ENCODE measurements at places on chromosomes 3 and 15. TPM values are rescaled to one million over a fixed set of nuclear protein-coding genes. Genes with fewer than 3 reads are reported as not detected.

DNA sequence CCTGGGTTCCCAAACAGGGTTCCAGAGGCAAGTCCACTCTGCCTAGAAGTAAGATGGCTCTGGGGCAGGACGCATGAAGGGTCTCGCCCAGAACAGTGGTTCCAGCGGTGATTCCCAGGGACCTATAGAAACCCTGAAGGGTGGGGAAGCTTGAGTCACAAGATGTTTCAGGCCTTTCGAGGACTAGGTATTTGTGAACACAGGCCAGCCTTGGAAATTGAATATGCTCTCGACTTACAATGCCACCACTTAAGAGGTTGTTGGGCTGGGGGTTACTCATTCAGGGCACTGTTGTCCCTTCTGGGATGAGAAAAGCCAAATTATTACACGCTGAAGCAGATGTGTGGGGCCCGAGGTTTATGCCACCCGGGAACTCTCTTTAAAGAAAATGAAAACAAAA is 152.0 kb downstream of the TJP1 start:
- no peaks in the 10 kb centered on the region for H3K36me3 ChIP-seq
- peaks cover 15% of the 10 kb centered on the region for H3K4me1 ChIP-seq
- DNase-seq = no peak
- peaks cover 6% of the 10 kb centered on the region for H3K27me3 ChIP-seq
- H3K4me3 ChIP-seq = peak overlapping the region; percentile 44

DNA sequence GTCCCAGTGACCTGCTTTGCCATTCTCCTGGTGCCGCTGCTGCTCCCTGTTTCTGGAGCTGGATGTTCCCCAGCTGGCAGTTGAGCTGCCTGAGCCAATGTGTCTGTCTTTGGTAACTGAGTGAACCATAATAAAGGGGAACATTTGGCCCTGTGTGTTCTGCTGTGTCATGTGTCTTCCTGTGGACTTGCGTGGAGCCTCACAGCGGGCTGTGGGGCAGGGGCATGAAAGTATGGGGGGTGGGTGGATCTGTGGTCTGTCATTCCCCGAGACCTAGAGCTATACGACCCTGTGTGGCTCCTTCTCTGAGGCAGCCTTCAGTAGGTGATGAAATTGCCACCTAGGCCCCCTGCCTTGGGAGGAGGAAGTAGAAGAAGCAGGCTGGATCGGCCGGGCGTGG is 2.0 kb upstream of the PPCDC start:
- H3K4me3 ChIP-seq = peak overlapping the region; percentile 22
- DNase-seq = no peak
- H3K4me1 ChIP-seq = peaks cover 16% of the 10 kb centered on the region
- H3K27ac ChIP-seq = no peak overlapping the region

DNA sequence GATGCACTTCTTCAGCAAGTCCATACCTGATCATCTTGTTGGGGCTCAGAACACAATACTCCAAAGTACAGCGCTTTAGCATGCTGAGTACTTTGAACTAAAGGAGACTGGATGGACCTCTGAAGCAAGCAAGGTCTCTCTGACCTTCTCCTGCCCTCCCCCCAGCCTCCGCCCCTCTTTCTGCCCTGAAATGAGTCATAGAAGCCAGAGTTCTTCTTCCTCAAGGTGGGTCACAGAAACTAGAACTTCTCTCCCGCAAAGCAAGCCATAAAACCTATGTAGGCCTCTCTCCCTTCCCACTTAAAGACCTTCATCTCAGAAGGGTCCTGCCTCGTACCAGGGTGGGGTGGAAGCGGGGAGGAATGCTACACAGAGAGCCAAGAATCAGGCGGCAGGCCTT is 230.5 kb upstream of the PROK2 start:
- no peak for DNase-seq
- H3K27me3 ChIP-seq = no peaks in the 10 kb centered on the region
- no peaks in the 10 kb centered on the region for H3K36me3 ChIP-seq
- H3K4me3 ChIP-seq = no peak overlapping the region
- H3K27ac ChIP-seq = no peak overlapping the region
- peaks cover 18% of the 10 kb centered on the region for H3K4me1 ChIP-seq

BCL2A1 gene
- total RNA-seq = not detected

DNA sequence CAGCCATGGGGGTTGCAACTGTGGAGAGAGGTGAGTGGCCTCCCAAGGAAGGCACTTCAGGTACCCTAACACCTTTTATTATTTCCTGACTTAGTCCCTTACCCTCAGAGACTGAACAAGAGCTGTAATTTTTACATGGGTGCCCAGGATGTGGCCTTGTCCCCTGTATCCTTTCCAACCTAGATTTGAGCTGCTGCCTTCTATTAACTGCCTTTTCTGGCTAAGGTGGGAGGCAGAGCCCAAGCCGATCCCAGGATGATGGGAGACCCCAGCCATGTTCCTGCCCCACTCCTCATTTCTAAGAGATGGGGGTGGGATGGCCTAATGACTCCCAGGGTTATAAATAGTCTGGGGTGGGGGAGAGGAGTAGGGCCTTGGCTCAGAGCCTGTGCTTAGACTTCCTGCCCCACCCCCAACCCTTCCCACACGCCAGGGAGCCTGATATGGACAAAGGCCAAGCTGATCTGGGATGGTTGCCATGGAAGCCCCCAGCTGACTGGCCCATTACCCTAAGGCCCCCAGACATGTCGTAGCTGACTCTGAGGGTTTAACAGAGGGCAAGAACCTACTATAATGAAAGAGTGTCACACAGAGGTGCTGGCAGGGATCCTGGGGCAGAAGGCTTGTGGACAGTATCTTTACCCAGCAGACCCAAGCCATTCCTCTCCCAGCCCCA is 1.9 kb downstream of the KLHDC8B start:
- peak; percentile 61 for DNase-seq
- peaks cover 50% of the 10 kb centered on the region for H3K4me1 ChIP-seq
- peak overlapping the region; percentile 94 for H3K27ac ChIP-seq
- peak overlapping the region; percentile 86 for H3K4me3 ChIP-seq

GRCh38 chr3:104952146-104952972 is 414.4 kb upstream of the ALCAM start:
- no peak overlapping the region for H3K27ac ChIP-seq
- H3K36me3 ChIP-seq = peaks cover 9% of the 10 kb centered on the region
- no peaks in the 10 kb centered on the region for H3K4me1 ChIP-seq
- no peaks in the 10 kb centered on the region for H3K27me3 ChIP-seq

GRCh38 chr15:33360886-33361285 is 50.1 kb downstream of the RYR3 start:
- H3K27me3 ChIP-seq = no peaks in the 10 kb centered on the region
- peaks cover 22% of the 10 kb centered on the region for H3K4me1 ChIP-seq
- DNase-seq = no peak
- no peak overlapping the region for H3K4me3 ChIP-seq
- no peaks in the 10 kb centered on the region for H3K36me3 ChIP-seq

DNA sequence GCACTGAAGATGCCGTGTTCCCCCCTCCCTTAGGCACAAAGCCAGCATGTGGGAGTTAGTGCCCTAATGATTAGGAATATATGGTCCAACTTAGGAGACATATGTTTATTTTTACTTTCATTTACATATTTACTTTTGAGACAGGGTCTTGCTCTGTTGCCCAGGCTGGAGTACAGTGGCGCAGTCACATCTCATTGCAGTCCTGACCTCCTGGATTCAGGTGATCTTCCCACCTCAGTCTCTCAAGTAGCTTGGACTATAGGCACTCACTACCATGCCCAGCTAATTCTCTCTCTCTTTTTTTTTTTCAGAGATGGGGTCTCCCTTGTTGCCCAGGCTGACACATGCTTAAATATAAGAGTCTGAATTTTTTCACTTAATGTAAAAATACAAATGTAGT is 51.6 kb upstream of the TBC1D23 start:
- peaks cover 48% of the 10 kb centered on the region for H3K4me1 ChIP-seq
- H3K27ac ChIP-seq = peak overlapping the region; percentile 30
- DNase-seq = no peak
- H3K4me3 ChIP-seq = no peak overlapping the region
- H3K27me3 ChIP-seq = no peaks in the 10 kb centered on the region
- H3K36me3 ChIP-seq = peaks cover 5% of the 10 kb centered on the region

TRIM59 gene
- total RNA-seq = 39.0 TPM

DNA sequence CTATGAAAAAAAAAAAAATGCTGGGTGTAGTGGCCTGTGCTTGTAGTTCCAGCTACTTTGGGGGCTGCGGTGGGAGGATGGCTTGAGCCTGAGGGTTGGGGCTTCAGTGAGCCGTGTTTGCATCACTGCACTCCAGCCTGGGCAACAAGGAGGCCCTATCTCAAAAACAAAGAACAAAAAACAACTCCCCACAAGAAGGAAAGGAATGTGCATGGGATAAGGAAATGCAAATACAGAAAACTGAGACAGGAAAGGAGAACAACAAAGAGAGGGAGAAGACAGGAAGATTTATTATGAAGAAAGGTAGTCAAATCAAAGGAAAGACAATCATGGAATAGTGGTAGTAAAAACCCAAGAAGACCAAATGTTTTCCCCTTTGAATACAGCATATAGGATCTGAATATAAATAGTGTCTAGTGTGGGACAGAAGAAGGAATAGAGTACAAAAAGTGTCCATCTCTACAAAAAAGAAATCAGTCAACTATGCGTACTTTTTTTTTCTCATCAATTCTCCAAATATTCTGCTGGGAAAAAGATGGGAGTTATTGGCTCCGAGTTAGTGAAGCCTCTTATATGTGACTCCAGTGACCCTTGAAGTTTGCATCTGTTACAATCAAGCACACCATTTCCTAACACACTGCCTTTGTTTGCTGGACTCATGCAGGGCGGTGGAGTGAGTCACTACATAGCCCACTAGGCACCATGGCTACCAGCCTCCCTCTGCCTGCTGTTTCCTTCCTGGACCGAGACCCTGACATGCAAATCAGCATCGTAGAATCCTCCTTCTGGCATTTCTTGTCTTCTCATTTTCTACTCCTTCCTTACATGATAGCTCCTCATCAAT is 101.2 kb upstream of the PTX3 start:
- H3K4me1 ChIP-seq = peaks cover 48% of the 10 kb centered on the region
- peaks cover 2% of the 10 kb centered on the region for H3K36me3 ChIP-seq
- H3K27me3 ChIP-seq = no peaks in the 10 kb centered on the region

CILP gene
- 0.14 TPM for total RNA-seq

DNA sequence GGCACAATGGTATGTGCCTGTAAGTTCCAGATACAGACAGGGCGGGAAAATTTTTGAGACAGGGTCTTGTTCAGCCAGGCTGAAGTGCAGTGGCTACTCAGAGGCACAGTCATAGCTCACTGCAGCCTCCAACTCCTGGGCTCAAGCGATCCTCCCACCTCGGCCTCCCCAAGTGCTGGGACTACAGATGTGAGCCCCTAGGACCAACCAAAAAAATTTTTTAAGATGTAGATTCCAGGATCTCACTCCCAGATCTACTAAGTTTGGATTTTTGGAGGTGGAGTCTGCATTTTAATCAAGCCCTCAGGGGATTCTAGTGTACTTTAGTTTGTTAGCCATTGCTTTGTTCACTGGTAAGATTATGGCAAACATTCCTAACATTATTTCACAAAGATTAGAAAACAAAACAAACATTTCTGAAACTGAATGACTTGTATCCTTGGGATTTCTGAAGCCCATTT is 2.7 kb downstream of the LIPH start:
- H3K4me3 ChIP-seq = no peak overlapping the region
- H3K27me3 ChIP-seq = no peaks in the 10 kb centered on the region
- DNase-seq = no peak
- no peaks in the 10 kb centered on the region for H3K36me3 ChIP-seq
- no peak overlapping the region for H3K27ac ChIP-seq
- H3K4me1 ChIP-seq = peaks cover 5% of the 10 kb centered on the region

DNA sequence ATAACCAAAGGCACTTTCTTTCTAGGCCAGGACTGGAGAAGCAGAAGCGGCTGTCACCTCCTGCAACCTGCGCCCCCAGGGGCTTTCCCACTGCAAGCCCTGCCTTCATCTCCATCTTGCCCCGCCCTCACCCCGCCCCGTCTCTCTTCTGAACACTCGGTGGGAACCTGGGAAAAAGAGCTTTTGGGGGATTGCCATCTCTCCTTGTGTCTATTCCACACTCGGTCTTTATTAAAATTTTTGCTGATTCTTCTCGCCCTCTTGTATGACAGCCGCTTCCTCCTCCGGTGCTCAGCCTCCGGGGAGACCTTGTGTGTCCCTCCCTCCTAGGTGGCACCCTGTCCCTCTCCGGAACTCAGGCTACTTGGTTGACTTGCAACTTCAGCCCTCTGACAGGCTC is 41.9 kb upstream of the SPESP1 start:
- no peaks in the 10 kb centered on the region for H3K36me3 ChIP-seq
- DNase-seq = no peak
- H3K4me1 ChIP-seq = no peaks in the 10 kb centered on the region
- no peak overlapping the region for H3K27ac ChIP-seq

DNA sequence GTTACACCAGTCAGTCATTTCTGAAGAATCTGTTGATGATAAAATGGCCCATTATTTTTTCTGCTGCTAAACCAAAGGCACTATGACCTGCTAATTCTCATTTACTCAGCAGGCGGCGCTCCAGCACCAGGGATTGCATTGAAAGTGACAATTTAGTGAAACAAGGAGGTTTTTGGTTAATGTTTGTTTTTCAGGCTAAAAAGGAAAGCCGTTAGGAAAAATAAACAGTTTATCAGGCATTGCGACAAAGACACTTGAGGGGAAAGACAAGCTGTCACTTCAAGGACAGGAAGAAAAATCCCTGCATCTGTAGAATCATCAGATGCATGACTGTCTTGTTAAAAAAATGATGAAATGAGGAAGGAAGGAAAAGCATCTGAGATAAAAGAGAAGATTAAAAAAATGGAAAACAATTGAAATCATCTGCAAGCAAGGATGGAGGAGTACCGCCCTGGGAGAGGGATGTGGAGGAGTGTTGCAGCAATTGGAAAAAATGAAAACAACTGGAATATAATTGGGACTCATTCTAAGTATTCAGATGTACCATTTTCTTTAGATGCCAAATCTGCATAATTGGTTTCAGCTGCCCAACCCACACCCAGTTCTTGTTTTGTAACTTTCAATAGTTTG is 54.0 kb downstream of the NR1D2 start:
- H3K27ac ChIP-seq = no peak overlapping the region
- peak; percentile 82 for DNase-seq
- H3K36me3 ChIP-seq = no peaks in the 10 kb centered on the region
- H3K27me3 ChIP-seq = no peaks in the 10 kb centered on the region
- peaks cover 9% of the 10 kb centered on the region for H3K4me1 ChIP-seq

DNA sequence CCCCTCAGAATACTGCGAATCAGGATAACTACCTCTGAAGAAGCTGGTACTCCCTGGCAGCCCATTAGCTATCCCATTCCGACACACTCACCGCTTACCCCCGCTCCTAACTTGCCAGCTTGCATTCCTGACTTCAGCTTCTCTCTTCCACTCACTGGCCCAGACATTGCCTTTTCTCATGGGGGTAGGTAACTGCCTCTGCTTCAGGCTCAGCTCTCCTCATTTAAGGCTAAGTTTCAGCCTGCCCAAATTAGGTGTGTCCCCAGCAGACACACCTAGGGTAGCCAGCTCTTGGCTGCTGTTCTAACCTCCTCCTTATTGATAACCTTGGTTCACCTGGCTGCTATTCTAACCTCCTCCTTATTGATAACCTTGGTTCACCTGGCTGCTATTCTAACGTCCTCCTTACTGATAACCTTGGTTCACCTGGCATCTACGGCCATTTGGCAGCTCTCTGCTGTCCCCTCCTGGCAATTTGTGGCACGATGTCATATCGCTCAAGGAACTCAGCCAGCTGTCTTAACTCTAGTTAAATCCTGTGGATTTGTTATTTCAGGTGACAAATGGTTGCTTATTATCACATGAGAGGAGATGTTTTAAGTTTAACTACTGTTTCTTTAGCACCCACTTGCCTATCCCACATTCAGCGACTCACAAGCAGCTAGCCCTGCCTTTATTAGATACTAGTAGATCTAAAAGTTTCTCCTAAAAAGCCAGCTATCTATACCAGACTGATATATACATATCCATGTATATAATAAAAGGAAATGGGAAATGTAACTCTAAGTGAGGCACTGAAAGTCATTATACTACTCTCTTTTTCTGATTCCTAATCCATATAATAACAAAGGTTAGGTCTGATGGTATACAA is 106.5 kb upstream of the ACP3 start:
- peaks cover 18% of the 10 kb centered on the region for H3K27me3 ChIP-seq
- H3K27ac ChIP-seq = no peak overlapping the region
- H3K4me1 ChIP-seq = no peaks in the 10 kb centered on the region
- H3K4me3 ChIP-seq = no peak overlapping the region

KBTBD8 gene
- 9.9 TPM for total RNA-seq

Measured in neural crest cell (in vitro differentiated cells).